ENCODE measurements at places on chromosomes 16 and 17.
A peak's percentile ranks its signal among the peaks of the same experiment; 100 is the strongest.

- no peak overlapping the region for H3K4me3 ChIP-seq
- no peak overlapping the region for H3K27ac ChIP-seq
- DNase-seq: no peak
These were observed 28.7 kb downstream of the ADGRG5 start for GRCh38 chr16:57571098-57571497.

GRCh38 chr17:62093188-62094155, 28.4 kb upstream of the MED13 start:
- peak; percentile 21 for DNase-seq
- H3K27me3 ChIP-seq: no peaks in the 10 kb centered on the region
- H3K27ac ChIP-seq: no peak overlapping the region
- H3K4me1 ChIP-seq: peaks cover 26% of the 10 kb centered on the region
- no peaks in the 10 kb centered on the region for H3K36me3 ChIP-seq

DNA sequence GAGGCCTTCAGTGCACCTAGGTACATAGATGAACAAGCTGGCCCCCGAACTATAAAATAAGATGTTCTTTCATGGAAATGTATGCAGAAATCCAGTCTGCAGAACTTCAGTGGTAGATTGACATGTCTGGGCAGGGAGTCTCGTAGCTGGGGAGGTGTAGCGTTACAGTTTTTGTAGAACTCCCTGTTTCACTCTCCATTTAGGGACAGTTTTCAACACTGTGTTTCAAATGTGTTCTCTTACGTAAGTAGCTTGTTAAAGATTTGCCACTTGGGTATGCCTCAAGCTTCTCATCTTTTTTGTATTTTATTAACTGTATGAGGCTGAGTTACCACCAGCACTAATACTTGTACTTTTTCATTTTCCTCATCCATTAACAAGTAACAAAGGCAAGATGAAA, 46.6 kb downstream of the PLD6 start:
- peaks cover 13% of the 10 kb centered on the region for H3K4me1 ChIP-seq
- H3K27me3 ChIP-seq: no peaks in the 10 kb centered on the region

DNA sequence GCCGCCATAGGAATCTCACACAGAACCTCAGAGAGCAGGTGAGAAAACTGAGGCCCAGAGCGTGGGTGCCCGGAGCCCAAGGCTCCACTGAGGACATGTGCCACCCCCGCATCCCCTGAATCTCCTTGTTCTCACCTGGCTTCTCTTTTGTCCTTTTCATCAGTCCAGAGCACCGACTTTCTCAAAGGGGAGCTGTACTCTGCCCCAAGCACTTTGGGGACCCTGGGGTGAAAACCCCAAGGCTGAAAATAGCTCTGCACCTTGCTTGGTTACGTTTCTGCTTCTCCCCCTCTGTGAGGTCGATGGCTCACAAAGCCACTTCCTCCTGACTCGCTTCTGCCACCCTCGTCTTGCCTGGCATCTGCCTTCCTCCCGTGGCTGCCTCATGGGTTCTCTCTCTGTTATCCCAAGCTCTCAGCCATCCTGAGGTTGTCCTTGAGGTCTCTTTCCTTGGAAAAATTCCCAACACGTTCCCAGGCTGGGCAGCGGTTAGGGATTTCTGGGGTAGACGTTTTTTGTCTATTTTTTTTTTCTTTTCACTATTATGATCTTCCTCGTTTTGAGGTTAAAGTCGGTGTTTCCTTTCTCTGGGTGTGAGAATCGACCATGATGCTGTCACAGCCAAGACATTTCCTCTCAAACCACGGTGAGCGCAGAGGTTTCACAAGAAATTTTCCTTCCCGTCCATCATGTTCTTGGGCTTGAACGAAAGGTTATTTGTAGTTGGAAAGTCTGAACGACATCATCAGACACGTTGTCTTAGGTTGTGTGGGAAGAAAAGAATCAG, 37.2 kb downstream of the IRF8 start:
- H3K4me3 ChIP-seq: peak overlapping the region; percentile 42
- no peaks in the 10 kb centered on the region for H3K36me3 ChIP-seq
- peak overlapping the region; percentile 90 for H3K27ac ChIP-seq

DNA sequence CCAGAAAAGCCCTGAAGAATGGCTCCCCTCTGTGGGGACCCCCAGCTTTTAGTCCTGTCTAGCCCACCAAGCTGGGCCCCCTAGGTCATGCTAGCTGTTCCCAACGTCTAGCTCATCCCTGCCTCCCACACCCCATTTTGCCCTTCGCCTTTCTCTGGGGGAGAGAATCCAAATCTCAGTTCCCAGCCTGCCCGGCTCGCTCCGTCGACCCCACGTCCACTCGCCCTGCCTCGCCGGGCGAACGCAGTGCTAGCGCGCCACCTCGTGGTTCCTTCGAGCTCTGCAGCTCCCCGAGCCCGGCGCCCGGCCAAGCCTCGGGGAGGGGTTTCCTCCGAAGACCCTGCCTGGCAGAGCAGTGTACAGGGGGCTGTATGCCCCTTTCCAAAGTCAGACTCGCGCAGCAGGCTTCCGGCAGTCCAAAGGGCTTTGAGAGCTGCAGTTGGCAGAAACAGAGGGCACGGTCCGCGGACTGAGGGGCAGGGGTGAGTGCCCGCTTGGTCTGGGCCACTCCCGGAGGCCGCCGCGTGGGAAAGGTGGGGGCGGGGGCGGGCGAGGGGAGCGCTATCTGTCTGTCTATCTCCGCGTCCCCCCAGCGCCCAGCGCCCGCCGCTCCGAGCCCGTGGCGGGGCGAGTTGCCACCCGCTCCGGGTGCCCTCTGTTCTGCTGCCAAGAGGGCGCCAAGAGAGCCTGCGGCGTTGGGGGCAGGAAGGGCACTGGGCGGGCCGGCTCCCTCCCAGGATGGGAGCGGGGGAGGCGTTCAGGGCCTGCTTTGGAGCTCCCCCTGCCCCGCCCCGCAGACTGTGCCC, 1.7 kb upstream of the DLX3 start:
- peaks cover 6% of the 10 kb centered on the region for H3K36me3 ChIP-seq
- H3K27ac ChIP-seq: no peak overlapping the region
- peak; percentile 61 for DNase-seq

DNA sequence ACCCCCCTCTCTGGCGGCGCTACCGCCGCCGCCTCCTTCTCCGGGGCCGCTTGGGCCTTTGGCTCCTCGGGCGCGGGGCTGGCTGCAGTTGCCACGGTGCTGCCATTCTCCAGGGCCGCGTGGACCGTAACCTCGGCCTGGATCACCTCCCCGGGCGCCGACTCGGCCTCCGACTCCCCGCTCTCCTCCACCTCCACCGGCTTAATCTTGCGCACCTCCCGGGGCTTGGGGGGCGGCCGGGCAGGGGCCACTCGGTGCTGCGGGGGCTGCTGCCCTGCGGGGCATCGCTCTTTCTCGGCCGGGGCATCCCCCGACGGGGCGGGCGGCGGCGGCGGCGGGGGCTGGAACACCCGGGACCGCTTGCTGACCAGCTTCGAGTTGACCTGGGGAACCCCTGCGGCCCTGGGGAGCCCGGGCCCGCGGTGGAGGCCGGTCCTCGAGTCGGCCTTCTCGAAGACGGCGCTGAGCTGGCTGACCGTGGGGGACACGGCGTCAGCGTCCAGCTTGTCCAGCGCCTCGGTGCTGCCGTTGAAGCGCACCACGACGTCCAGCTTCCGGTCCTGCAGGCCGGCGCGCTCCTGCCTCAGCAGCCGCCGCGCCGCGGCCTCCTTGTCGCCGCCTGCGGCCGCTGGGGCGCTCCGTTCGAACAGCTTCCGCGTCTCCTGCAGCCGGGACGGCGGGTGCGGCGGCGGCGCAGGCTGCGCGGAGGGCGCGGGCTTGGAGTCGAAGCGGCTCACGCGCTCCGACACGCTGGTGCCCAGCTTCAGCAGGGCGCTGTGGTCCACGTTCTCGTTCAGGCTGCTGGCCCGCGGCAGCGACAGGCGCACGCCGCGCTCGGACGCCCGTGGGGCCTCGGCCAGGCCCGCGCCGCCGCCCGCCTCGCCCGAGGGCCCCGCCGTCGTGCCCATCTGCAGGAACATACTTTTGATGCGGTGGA, 792 bp downstream of the PPP1R9B start:
- H3K27ac ChIP-seq: peak overlapping the region; percentile 75
- H3K4me1 ChIP-seq: peaks cover 48% of the 10 kb centered on the region
- no peaks in the 10 kb centered on the region for H3K27me3 ChIP-seq

DNA sequence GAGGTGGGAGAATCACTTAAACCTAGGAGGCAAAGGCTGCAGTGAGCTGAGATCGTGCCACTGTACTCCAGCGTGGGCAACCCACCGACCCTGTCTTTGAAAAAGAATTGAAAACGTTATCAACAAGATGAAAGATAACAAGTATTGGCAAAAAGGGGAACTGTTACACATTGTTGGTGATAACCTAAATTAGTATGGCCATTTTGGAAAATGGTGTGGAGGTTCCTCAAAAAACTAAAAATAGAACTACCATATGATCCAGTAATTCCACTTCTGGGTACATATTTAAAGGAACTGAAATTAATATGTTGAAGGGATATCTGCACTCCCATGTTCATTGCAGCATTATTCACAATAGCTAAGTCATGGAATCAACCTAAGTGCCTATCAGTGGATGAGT, 61.0 kb downstream of the ABHD15 start:
- DNase-seq: no peak
- H3K27ac ChIP-seq: no peak overlapping the region
- no peaks in the 10 kb centered on the region for H3K27me3 ChIP-seq
- H3K4me3 ChIP-seq: no peak overlapping the region

DNA sequence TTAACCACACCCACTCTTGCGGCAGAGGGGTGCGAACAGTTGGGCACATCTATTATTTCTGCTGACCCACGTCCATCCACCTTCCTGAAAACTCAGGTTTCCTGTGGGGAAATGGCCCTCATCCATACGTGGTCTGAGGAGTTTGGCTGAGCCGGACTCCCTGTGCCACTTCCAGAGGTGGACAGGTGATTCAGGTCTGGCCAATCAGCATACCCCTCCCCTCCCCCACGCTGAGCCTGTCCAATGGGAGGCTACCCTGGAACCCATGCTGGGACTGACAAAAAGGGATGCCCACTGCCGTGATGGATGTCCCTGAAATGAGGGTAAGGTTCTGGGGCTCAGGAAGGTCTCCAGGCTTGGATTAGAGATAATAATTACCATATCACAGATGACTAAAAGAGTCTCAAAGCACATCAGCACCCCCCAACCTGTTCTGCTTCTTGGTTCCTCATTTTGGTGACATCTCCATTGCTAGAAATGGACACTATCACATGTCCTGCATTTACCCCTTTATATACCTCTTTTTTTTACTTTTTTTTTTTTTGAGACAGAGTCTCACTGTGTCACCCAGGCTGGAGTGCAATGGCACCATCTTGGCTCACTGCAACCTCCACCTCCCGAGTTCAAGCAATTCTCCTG, 5.3 kb upstream of the MAPK7 start:
- H3K27me3 ChIP-seq: no peaks in the 10 kb centered on the region
- H3K36me3 ChIP-seq: peaks cover 3% of the 10 kb centered on the region
- no peak for DNase-seq
- no peak overlapping the region for H3K4me3 ChIP-seq
- H3K27ac ChIP-seq: no peak overlapping the region

- H3K27me3 ChIP-seq: peaks cover 11% of the 10 kb centered on the region
- H3K4me3 ChIP-seq: no peak overlapping the region
- H3K4me1 ChIP-seq: no peaks in the 10 kb centered on the region
- DNase-seq: no peak
- no peaks in the 10 kb centered on the region for H3K36me3 ChIP-seq
These were observed 61.2 kb downstream of the SPACA3 start for GRCh38 chr17:33052856-33053255.

DNA sequence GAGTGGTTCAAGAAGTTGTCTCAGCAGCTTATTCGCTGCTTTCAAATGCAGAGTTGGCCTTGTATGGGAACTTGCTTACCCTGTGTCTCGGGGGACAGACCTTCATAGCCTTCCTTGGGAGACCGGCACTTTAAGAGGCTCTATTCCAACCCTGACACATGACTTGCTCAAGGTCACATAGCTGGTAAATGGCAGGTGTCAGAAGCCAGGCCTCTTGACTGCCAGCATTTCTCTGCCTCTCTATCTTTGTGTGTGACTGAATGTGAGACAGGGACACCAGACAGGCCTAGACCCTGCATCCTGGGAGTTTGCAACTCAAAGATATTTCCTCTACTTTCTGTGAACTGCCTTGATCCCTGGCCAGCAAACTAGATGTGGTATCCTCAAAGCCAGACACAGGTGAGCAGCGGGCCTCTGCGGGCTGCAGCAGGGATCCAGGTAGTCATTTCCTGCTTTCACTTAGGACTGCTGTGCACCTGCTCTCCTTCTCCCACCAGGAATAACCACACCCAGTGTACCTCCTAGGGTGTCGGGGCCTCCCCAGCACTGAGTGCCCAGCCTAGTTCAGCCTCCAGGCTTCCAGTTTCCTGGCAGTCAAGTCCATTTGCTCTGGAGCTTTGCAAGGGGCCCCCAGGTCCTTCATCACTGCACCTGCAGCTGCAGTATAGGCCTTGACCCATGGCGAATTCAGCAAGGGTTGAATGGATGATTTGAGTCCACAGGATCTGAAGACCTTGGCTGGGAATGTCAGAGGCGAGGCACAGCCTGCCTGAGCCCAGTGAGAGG, 116.6 kb upstream of the TNRC6C start:
- no peak overlapping the region for H3K4me3 ChIP-seq
- peaks cover 45% of the 10 kb centered on the region for H3K4me1 ChIP-seq
- H3K27me3 ChIP-seq: peaks cover 12% of the 10 kb centered on the region
- no peak for DNase-seq
- no peak overlapping the region for H3K27ac ChIP-seq

GRCh38 chr17:14302091-14302430, 1.2 kb downstream of the HS3ST3B1 start:
- peaks cover 33% of the 10 kb centered on the region for H3K36me3 ChIP-seq
- peak overlapping the region; percentile 84 for H3K4me3 ChIP-seq
- H3K27ac ChIP-seq: peak overlapping the region; percentile 97
- H3K4me1 ChIP-seq: peaks cover 62% of the 10 kb centered on the region

- no peaks in the 10 kb centered on the region for H3K27me3 ChIP-seq
- H3K4me1 ChIP-seq: no peaks in the 10 kb centered on the region
- DNase-seq: no peak
- no peak overlapping the region for H3K27ac ChIP-seq
- H3K36me3 ChIP-seq: no peaks in the 10 kb centered on the region
These were observed 33.1 kb upstream of the GSE1 start for GRCh38 chr16:85579923-85580580.

- no peak for DNase-seq
- H3K4me1 ChIP-seq: peaks cover 77% of the 10 kb centered on the region
- no peak overlapping the region for H3K27ac ChIP-seq
- no peak overlapping the region for H3K4me3 ChIP-seq
- peaks cover 53% of the 10 kb centered on the region for H3K36me3 ChIP-seq
- H3K27me3 ChIP-seq: no peaks in the 10 kb centered on the region
These were observed 18.7 kb downstream of the DCUN1D3 start for GRCh38 chr16:20881503-20881878.

DNA sequence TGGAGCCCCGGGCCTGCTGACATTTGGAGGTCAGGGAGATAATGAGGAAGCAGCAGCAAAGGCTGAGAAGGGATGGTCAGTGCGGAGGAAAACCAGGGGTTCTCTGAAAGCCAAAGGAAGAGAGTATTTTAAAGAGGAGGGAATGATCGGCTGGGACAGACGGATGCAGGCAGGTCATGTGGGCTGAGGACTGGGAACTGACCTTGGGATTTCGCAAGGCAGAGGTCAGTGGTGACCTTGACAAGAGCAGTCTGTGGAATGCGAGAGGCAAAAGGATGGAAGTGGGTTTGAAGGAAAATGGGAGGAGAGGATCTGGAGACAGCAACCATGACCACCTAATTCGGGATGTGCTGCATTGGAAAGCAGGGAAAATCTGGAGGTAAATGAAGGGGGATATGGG, 10.2 kb downstream of the EFTUD2 start:
- no peak overlapping the region for H3K4me3 ChIP-seq
- peaks cover 12% of the 10 kb centered on the region for H3K4me1 ChIP-seq
- H3K27ac ChIP-seq: no peak overlapping the region
- no peak for DNase-seq
- no peaks in the 10 kb centered on the region for H3K27me3 ChIP-seq

Data from activated CD4-positive, alpha-beta memory T cell treated with anti-CD3 and anti-CD28 coated beads, Interleukin-2, amount 10 ng/mL, durations not matched to agents 7 days and 5 days (primary cell).